HCT116 (cell line): ENCODE measurements at places on chromosomes 3 and 15. TPM values are rescaled to one million over a fixed set of nuclear protein-coding genes. Genes with fewer than 3 reads are reported as not detected.

DNA sequence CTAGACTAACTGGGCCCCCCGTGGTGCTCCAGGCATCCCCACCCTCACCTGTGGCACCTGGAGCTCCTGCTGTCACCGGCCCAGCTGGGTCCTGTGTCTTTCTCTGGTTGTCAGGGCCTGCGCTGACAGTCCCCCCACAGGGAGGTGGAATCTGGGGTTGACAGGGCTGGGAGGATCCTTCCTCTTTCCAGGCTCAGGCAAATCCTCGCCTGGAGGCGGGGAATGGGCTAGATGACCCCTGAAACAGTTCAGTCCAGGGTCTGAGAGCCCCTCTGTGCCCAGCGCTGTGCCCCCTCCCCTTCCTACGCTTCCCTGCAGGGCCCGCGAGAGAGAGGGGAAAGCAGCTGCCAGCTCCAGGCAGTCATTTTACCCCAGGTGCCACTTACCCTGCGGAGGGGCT lies 50.1 kb upstream of the MCF2L2 start:
- DNase-seq, result no peak
- no peak overlapping the region for H3K4me3 ChIP-seq
- peaks cover 4% of the 10 kb centered on the region; the same call in 1 of the 2 replicates for H3K4me1 ChIP-seq
- H3K27me3 ChIP-seq, result no peaks in the 10 kb centered on the region
- H3K36me3 ChIP-seq, result no peaks in the 10 kb centered on the region
- H3K27ac ChIP-seq, result no peak overlapping the region

DNA sequence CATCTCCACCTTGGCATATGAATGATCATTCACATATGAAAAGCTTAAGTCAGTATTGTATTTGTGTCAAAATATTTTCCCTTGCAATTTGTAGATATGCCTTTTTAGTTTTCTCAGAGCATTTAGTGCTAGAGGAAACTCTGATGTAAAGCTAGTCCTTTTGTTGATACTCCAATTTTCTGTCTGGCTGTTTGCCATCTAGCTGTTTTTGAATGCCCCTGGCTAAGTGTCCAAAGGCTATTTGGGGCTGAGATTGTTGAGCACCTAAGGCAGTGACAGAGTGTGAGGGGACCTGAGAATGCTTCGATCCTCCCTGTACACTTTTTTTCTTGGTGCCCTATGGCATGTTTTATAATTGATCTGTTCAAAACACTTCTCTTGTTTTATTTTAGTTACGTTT lies 3.1 kb downstream of the SLC51B start:
- no peaks in the 10 kb centered on the region for H3K27me3 ChIP-seq
- H3K27ac ChIP-seq, result no peak overlapping the region
- no peaks in the 10 kb centered on the region for H3K36me3 ChIP-seq
- no peak for DNase-seq
- no peak overlapping the region for H3K4me3 ChIP-seq
- peaks cover 21% of the 10 kb centered on the region for H3K4me1 ChIP-seq

GRCh38 chr3:46501702-46502101 lies 3.9 kb downstream of the RTP3 start:
- no peak for DNase-seq
- no peaks in the 10 kb centered on the region for H3K36me3 ChIP-seq
- H3K27ac ChIP-seq, result no peak overlapping the region
- no peak overlapping the region for H3K4me3 ChIP-seq
- H3K27me3 ChIP-seq, result no peaks in the 10 kb centered on the region

- peaks cover 69% of the 10 kb centered on the region for H3K27me3 ChIP-seq
- no peak for DNase-seq
- no peak overlapping the region for H3K27ac ChIP-seq
- H3K36me3 ChIP-seq, result no peaks in the 10 kb centered on the region
- no peak overlapping the region for H3K4me3 ChIP-seq
Observed at GRCh38 chr15:60009980-60010732, 6.0 kb downstream of the FOXB1 start.

GRCh38 chr15:73284090-73284716 lies 84.6 kb downstream of the HCN4 start:
- no peak for DNase-seq
- H3K4me3 ChIP-seq, result no peak overlapping the region
- H3K27ac ChIP-seq, result no peak overlapping the region
- H3K27me3 ChIP-seq, result no peaks in the 10 kb centered on the region

The COL6A6 gene
- total RNA-seq, result not detected

- no peak for DNase-seq
- no peak overlapping the region for H3K27ac ChIP-seq
- no peak overlapping the region for H3K4me3 ChIP-seq
- no peaks in the 10 kb centered on the region for H3K4me1 ChIP-seq
- H3K36me3 ChIP-seq, result no peaks in the 10 kb centered on the region
- H3K27me3 ChIP-seq, result peaks cover 14% of the 10 kb centered on the region; the same call in 1 of the 2 replicates
Observed at GRCh38 chr3:134956844-134957243, 161.8 kb downstream of the EPHB1 start.

The SUCNR1 gene
- total RNA-seq, result 0.17 TPM

DNA sequence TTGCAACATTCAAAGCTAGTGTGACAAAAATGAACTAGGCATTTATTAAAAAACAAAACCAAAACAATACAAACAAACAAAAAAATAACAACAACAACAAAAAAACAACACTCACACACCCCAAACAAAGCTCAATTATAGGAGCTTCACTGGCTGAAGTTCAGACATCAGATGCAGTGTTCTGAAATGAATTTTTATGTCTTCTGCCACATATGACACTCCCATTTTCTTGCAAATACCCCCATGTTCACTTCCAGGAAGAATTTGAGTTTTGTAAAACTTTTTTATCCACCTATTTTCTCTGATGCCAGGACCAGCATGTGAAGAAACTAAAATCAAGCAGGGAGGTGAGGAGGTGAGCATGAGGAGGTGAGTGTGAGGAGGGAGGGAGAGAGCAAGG lies 113.9 kb downstream of the CADPS start:
- no peaks in the 10 kb centered on the region for H3K27me3 ChIP-seq
- H3K27ac ChIP-seq, result no peak overlapping the region
- H3K4me1 ChIP-seq, result no peaks in the 10 kb centered on the region
- no peak overlapping the region for H3K4me3 ChIP-seq
- no peak for DNase-seq
- no peaks in the 10 kb centered on the region for H3K36me3 ChIP-seq

GRCh38 chr3:171417813-171418212 lies 42.4 kb downstream of the TNIK start:
- H3K27me3 ChIP-seq, result no peaks in the 10 kb centered on the region
- H3K36me3 ChIP-seq, result no peaks in the 10 kb centered on the region
- H3K4me1 ChIP-seq, result peaks cover 17% of the 10 kb centered on the region; the same call in 1 of the 2 replicates
- H3K27ac ChIP-seq, result no peak overlapping the region
- no peak for DNase-seq

DNA sequence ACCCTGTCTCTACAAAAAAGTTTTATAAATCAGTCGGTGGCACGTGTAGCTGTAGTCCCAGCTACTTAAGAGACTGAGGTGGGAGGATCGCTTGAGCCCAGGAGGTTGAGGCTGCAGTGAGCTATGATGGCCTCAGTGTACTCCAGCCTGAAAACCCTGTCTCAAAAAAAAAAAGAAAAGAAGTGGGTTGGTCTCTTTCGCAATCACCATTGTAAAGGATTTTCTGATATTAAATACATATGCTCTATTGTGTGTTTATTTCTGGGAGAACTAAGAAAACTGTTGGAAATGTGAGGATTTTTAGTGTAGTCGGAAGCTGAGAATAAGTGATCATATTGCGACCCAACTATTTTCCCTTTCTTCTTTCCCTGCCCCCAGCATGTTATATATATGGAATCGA lies 7.5 kb downstream of the ZNF710 start:
- no peak overlapping the region for H3K27ac ChIP-seq
- H3K4me3 ChIP-seq, result no peak overlapping the region
- H3K27me3 ChIP-seq, result no peaks in the 10 kb centered on the region
- H3K36me3 ChIP-seq, result no peaks in the 10 kb centered on the region

The HDC gene
- not detected for total RNA-seq

DNA sequence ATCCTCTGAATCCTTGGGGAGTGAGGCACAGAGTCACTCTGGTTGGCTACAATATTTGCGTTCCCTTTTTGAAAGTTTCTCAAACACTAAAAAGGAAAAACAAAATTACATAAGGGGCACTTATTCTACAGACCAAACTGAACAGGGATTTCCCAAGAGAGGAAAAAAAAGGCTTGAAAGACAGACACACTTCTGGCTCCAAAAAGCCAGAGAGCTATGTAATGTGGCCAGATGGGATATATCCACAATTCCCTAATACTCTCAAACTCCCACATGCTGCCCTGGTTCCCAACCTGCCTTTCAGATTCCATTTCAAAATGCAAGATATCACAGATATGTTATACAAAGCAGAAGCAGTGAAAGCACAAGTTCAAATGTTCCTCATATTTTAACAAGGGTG lies 1.6 kb downstream of the FRMD4B start:
- H3K36me3 ChIP-seq, result no peaks in the 10 kb centered on the region
- H3K27ac ChIP-seq, result no peak overlapping the region
- peaks cover 35% of the 10 kb centered on the region for H3K27me3 ChIP-seq
- no peaks in the 10 kb centered on the region for H3K4me1 ChIP-seq
- DNase-seq, result no peak

DNA sequence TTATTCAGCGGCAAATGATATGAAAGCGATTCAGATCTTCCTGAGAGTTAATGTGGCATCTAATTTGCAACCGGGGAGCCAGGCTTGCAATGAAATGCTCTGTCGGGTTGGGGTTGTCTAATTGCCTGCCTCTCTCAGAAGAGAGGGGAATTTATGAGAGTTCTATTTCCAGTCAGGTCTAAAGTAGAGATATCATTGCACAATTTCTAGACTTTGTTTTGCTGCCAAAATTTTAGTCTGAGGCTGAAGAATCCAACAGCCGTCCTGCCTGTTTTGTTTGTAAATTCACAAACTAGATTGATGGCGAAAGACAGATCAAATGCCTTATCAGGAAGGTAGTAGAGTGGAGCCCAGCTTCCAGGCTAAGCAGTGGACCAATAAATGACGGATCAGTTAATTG lies 610 bp downstream of the LIPC start:
- no peak for DNase-seq
- H3K36me3 ChIP-seq, result no peaks in the 10 kb centered on the region
- H3K27me3 ChIP-seq, result no peaks in the 10 kb centered on the region
- no peaks in the 10 kb centered on the region for H3K4me1 ChIP-seq
- no peak overlapping the region for H3K4me3 ChIP-seq
- H3K27ac ChIP-seq, result no peak overlapping the region

- no peak overlapping the region for H3K4me3 ChIP-seq
- no peak for DNase-seq
- no peak overlapping the region for H3K27ac ChIP-seq
Observed at GRCh38 chr15:29285386-29285785, 15.8 kb upstream of the NSMCE3 start.

GRCh38 chr3:132641837-132642538 lies 17.6 kb downstream of the ACAD11 start:
- H3K4me1 ChIP-seq, result no peaks in the 10 kb centered on the region
- no peak overlapping the region for H3K27ac ChIP-seq
- 0 out of 2 replicates have a peak, but pooled peaks cover 6% of the 10 kb centered on the region for H3K36me3 ChIP-seq
- DNase-seq, result peak; percentile 22
- no peaks in the 10 kb centered on the region for H3K27me3 ChIP-seq

DNA sequence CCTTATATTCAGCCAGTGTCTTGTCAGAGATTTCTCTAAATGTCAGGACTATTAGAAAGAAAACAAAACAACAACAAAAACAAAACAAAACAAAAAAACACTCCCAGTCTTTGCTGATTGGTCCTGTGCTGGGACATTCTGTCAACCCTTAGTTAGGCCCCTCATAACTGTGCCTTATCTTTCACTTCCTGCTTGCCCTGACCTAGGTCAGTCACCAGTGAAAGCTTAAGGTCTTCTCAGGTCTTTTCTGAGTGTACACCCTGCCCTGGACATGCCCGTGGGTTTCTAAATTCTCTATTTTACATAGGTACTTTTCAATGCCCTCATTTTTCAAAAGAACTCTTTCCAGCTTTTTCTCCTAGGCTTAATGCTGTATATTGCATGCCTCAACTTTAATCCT lies 454.1 kb downstream of the GRM7 start:
- H3K27ac ChIP-seq, result no peak overlapping the region
- H3K4me1 ChIP-seq, result no peaks in the 10 kb centered on the region
- no peak for DNase-seq

The CPLX3 gene
- total RNA-seq, result not detected

The PRR20G gene
- 0.30 TPM for total RNA-seq

- peaks cover 13% of the 10 kb centered on the region for H3K4me1 ChIP-seq
- no peak overlapping the region for H3K27ac ChIP-seq
- H3K36me3 ChIP-seq, result no peaks in the 10 kb centered on the region
- DNase-seq, result no peak
Observed at GRCh38 chr3:14531856-14532395, 8.2 kb downstream of the GRIP2 start.

- no peak overlapping the region for H3K4me3 ChIP-seq
- no peaks in the 10 kb centered on the region for H3K4me1 ChIP-seq
- no peaks in the 10 kb centered on the region for H3K36me3 ChIP-seq
- H3K27me3 ChIP-seq, result no peaks in the 10 kb centered on the region
- DNase-seq, result no peak
Observed at GRCh38 chr3:147360646-147361453, 45.5 kb downstream of the ZIC4 start.

The CFAP20DC gene
- 2.9 TPM for total RNA-seq

GRCh38 chr15:48556159-48556897 lies 89.2 kb downstream of the FBN1 start:
- H3K36me3 ChIP-seq, result no peaks in the 10 kb centered on the region
- no peak overlapping the region for H3K27ac ChIP-seq
- H3K4me1 ChIP-seq, result no peaks in the 10 kb centered on the region
- no peak for DNase-seq

The CCR1 gene
- 0.10 TPM for total RNA-seq

The MCF2L2 gene
- 1.5 TPM for total RNA-seq

DNA sequence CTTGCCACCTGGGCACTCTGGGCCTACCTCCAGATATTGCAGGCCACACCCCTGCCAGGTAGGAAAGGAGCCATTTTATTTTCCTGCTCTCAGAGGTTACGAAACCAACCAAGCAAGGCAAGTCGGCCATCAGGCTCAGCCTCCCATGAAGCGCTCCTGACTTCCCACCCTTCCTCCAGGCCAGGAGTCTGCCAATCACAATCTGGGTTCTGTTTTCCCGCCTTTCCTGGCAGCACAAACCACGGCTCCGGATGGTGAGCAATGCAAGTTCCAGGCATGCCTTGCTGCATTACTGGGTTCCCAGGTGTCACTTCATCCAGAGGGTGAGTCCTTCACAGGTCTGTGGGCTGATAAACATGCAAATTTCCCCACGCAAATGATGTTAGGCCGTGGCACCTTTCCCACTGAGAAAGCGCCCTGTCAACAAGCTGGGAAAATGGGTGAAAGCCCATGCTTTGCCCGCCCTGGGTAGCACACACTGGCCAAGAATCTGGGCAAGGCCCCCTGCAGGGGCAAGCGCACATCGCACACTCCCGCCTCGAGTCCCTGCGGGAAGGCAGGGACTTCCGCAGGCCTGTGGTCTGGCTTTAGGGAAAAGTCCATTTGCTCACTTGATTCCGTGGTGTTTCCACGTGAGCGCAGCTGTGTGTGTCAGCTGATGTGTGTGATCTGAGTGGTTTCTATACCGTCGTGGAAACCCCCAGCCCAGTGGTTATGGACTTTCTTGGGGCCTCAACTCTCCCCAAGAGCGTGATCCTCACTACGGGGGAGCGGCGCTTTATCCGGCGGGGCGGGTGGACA lies 61.6 kb upstream of the RYK start:
- H3K4me1 ChIP-seq, result peaks cover 58% of the 10 kb centered on the region
- H3K4me3 ChIP-seq, result no peak overlapping the region
- H3K36me3 ChIP-seq, result no peaks in the 10 kb centered on the region
- DNase-seq, result no peak
- H3K27me3 ChIP-seq, result no peaks in the 10 kb centered on the region

- no peak overlapping the region for H3K27ac ChIP-seq
- H3K36me3 ChIP-seq, result no peaks in the 10 kb centered on the region
- no peak overlapping the region for H3K4me3 ChIP-seq
- H3K4me1 ChIP-seq, result no peaks in the 10 kb centered on the region
- H3K27me3 ChIP-seq, result no peaks in the 10 kb centered on the region
Observed at GRCh38 chr3:154496978-154497377, 67.0 kb upstream of the GPR149 start.
